Jurkat, Clone E6-1 (cell line): ENCODE measurements at places on chromosomes 5 and 9.
A peak's percentile ranks its signal among the peaks of the same experiment; 100 is the strongest.

- DNase-seq = no peak
These were observed 42.7 kb upstream of the LIFR start for GRCh38 chr5:38598994-38599617.

DNA sequence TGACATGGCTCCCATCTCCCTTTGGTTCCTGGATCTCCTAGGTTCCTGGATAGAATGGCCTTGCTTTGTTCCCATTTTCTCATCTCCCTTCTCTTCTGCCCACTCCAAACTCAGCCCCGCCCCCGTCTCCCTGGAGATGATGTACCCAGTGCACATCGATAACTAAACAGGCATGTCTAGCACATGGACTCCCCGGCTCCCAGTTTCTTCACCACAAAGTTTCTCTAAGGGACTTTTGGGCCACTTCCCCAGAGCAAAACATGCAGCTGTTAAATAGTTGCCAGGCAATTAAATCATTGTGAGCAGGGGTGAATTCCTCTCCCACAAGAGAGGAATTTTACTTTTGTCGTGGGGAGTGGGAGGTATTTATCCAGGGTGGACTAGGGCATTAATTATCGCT, 259.0 kb downstream of the GADD45G start:
- DNase-seq = no peak

GRCh38 chr9:121318631-121319382, 50.8 kb downstream of the GSN start:
- no peak for DNase-seq

DNA sequence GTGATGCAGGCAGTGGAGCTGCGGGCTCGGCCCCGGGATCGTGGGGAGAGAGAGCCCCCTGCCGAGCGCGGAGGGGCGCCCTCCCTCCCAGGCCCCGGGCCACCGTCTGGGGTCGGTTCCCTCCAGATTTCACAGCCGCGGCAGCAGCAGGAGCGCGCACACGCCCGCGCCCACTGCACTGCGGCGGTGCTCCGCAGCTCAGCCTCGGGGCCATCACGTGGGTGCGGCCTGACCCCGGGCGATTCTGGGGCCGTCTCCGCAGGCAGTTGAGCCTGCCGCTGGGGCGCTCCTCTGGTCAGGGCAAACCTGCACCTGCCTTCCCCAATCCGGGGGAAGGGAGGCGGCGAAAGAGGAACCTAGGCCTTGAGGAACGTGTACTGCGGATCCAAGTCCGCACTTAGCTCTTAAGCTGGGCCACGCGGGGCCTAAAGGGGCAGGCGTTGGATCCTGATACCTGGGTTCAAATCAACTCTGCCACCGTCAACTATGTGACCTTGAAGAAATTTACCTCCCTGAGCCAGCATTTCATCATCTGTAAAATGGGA, 9.4 kb upstream of the DELE1 start:
- DNase-seq = no peak

GRCh38 chr5:35608881-35609779, 8.5 kb upstream of the SPEF2 start:
- DNase-seq = no peak

DNA sequence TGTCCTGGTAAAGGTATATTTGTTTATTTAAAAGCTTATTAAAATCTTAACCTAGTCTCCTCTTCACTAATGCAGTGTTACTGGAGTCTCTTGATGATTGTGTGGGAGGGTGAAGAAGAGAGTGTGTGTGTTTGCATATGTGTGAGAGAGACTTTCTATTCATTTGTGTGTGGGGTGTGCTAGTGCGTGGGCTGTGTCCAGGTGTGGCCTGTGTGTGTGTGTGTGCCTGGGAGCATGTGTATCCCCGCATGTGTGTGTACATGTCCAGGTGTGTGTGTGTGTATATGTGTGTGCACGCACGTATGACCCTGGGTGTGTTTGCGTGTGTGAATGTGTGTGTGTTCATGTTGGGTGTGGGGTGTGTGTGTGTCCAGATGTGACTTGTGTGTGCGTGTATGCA, 10.3 kb upstream of the UNC5A start:
- DNase-seq = no peak

DNA sequence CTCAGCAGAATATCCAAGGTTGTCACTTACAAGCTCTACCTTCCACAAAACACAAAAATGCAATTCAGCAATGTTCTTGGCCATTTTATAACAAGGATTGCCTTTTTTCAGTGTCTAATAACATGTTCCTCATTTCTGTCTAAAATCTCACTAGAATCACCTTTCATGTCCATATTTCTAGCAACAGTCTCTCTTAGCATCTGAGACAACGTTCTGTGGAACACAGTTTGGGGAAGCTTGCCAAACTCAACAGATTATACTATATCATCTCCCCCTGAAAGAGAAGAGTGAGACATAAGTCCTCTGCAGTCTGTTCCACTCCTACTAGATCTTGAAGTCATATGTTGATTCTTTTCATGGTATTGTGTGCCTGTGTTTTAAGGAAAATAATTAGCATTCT, 70.7 kb downstream of the F2RL2 start:
- DNase-seq = no peak

GRCh38 chr9:112355427-112355897, 22.0 kb upstream of the PTBP3 start:
- DNase-seq = peak; percentile 32

- no peak for DNase-seq
These were observed 29.5 kb upstream of the FOXI1 start for GRCh38 chr5:170076211-170076610.

DNA sequence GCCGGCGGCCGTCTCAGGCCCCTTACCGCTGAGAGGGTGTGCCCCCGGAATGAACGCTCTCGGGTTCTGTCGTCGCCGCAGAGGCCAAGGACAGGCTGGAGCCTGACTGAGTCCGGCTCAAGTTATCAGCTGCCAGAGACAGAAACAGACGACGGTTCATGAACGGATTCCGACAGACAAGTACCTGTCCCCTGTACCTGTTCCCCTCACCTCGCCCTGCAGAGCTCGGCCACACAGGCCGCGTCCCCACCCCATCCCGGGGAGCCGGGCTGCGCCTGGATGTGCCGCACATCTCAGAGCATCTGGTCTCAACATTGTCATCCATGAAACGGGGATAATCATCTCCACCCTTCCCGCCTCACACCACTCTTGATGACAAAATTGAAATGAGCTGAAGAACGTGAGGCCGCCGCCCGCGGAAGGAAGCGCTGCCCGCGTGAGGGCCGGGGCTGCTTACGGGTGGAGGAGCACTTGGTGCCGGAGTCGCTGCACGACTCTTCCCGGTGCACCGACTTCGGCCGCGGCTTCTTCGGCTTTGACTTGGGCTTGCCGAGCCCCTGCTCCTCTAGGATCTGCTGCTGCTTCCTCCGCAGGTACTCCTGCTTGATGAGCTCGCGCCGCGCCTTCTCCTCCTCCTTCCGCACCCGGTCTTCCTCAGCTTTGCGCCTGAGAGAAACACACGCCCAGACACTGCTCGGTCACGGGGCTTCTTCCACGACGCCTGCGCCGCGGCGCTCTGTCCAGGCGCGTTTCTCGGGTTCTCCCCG, 89.2 kb downstream of the CAMSAP1 start:
- no peak for DNase-seq

GRCh38 chr5:98742396-98743073, 30.9 kb upstream of the RGMB start:
- DNase-seq = no peak

DNA sequence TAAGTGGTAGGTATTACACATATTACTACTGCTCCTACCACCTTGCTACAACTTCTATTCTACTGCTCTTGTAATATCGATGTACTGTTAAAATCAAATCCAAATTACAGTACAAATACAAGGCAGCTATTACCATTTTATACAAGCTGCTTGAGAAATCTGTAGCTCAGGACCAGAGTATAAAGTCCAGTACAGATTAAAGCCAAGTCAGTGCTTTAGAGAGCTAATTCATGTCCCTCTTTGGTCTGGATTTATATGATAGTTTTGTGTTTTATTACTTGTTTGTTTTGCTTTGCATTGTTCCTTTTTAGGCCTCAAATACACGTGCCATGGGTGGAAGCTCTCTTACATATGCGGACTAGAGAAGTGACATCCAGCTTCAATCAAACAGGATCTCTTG, 75.8 kb downstream of the DPYSL3 start:
- DNase-seq = no peak

DNA sequence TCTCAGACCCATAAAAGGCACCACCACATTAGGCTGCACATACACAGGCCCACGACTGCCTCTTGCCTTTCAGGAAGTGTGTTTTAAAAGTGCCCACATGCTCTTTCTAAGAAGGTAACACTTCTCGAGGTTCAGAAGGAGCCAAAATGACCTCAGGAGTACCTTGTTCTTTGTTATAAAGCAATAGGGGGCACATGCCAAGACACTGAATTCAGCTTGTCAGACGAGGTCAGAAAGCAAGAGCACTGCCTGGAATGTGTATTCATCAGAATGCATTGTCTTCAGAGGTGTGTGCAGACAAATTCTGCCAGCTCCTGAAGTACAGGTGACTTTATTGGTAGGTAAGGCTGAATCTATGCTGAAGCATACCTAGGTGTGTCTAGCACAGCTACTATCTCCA, 114.5 kb upstream of the IRX1 start:
- DNase-seq = no peak

GRCh38 chr9:93303806-93304573, 120.1 kb downstream of the WNK2 start:
- DNase-seq = no peak

DNA sequence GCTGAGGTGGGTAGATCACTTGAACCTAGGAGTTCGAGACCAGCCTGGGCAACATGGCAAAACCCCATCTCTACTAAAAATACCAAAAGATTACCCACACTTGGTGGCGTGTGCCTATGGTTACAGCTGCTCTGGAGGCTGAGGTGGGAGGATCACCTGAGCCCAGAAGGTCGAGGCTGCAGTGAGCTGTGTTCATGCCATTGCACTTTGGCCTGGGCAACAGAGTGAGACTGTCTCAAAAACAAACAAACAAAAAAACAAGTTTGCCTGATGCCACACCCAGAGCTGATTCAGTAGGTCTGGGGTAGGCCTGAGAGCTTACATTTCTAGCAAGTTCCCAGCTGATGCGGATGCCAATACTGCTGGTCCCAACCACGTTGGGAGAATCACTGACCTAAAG, 60.5 kb upstream of the HSPA9 start:
- DNase-seq = no peak

- DNase-seq = no peak
These were observed 640 bp downstream of the SURF4 start for GRCh38 chr9:133375116-133375723.

DNA sequence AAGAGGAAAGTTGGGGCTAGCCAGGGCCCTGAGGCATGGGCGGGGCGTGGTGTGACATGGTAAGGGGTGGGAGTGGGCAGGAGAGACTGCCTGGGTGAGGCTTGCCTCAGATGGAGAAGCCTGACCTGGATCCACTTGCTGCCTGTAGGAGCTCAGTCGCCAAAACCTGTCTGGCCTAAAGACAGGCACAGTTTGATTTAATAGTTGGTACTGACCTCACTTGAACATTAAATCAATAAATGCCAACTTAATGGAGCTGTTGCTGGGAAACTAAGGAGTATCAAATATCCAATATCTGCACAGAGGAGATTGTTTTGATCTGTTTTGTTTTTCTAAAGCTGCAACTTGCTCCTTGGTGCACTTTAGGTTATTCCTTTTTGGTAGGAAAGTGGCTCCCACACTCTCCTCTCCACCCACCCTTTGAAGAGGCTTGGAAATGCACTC, 86.4 kb downstream of the RCL1 start:
- DNase-seq = no peak

DNA sequence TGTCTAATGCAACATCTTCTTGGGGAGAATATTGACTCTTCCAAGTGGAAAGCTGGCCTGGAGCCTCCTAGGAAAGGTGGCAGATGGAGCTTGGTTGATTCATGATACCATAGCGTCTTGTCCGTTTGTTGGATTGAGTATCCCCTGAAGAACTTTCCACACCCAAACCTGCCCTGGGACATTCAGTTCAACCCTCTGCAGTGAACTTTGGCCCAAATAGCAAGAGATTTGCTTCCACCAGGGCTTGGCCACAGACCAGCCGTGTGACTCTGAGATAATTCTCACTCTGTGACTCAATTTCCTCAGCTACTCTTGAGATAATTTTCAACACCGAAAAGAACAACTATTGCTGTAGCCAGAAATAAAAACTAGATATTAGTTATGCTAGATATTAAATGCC, 108.0 kb upstream of the RAD23B start:
- DNase-seq = no peak

GRCh38 chr9:133971121-133971951, 20.8 kb downstream of the VAV2 start:
- DNase-seq = no peak

DNA sequence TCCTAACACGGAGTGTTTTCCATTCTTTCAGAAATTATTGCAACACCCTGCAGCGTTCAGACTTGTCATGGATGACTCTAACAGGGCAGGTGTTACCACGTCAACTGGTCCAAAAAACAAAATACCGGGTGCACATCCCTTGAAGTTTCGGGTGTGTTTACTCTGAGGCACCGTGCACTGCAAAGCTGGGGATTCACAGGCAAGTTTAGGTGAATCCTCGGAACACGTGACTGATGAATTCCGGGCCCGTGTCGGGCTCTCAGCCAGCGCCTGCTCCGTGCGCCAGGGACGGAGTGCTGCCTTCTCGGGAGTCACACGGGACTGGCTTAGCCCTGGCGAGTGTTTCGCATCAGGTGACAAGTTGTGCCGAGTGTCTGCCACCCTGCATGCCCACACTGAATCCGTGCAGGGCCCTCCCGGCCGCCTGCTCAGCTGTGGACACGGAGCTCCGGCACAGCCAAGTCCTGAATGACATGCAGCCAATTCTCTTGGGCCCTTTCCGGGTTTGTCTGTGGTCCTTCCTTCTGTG, 66.0 kb upstream of the IRX4 start:
- no peak for DNase-seq

- no peak for DNase-seq
These were observed 40.1 kb downstream of the FREM1 start for GRCh38 chr9:14870090-14870489.

GRCh38 chr9:123643518-123643917, 286.4 kb downstream of the DENND1A start:
- DNase-seq = no peak

DNA sequence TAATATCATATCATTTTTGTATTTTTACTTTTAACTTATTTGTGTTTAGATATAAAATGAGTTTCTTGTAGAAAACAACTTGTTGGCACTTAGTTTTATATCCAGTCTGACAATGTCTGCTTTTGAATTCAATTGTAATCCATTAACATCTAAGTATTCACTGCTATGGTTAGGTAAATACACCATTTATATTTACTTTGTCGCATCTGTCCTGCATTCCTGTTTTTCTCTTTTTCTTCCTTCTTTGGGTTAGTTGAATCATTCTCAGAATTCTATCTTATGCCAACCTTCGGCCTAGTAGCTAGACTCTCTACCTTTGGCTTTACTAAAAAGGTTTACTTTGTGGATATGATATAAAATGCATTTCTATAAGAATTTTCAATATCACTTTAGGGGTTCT, 107.6 kb downstream of the PLCXD3 start:
- no peak for DNase-seq

GRCh38 chr9:137162505-137163364, 7.1 kb downstream of the LRRC26 start:
- no peak for DNase-seq

- DNase-seq = no peak
These were observed 960 bp upstream of the IFNB1 start for GRCh38 chr9:21078702-21079101.

GRCh38 chr5:17799521-17799920, 165.3 kb downstream of the TAF11L14 start:
- no peak for DNase-seq
